NCI-H2081 (cell line): ENCODE measurements at places on chromosomes 11 and 22.

DNA sequence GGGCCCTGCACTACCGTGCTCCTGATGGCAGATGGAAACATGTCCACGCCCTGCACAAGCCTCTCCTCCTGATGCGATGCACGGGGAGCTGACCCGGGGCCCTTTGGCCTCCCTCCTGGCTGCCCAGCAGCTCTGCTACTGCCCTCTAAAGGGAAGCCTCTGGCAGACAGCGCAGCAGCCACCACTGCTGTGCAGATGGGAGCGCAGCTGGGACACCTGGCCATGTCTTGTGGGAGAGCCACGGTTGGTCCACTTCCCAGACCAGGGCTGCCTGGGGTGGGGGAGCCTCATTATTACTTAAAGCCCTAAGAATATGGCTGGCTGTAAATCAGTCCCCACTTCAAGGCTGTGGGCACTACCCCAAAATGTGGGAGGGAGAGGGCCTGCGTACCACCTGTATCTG lies 38.3 kb downstream of the TBX1 start:
- DNase-seq: no peak

- no peak for DNase-seq
These were observed 240.5 kb upstream of the FAT3 start for GRCh38 chr11:91984033-91984584.

- no peak for DNase-seq
These were observed 519.5 kb upstream of the LRRC4C start for GRCh38 chr11:41978945-41979344.

DNA sequence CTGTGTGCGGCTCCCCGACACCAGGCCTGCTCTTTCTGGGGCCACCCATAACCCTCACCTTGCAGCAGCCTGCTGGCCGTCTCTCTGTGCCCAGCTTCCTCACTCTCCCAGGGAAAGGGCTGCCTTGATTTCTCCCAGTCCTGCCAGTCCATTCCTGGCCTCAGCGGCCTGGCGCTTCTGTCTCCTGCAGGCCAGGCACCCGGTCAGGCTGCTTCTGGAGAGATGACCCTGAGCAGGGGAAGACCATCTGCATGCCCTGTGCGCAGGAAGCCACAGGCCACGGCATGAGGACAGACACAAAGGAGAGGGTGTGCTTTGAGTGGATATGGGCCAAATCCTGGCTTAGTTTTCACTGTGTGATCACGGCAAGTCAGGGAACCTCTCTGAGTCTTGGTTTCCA lies 86.2 kb downstream of the TSPAN18 start:
- no peak for DNase-seq

GRCh38 chr11:84290647-84291046 lies 1004.5 kb upstream of the CCDC90B start:
- no peak for DNase-seq

GRCh38 chr11:117068303-117068860 lies 29.8 kb downstream of the SIK3 start:
- DNase-seq: no peak

DNA sequence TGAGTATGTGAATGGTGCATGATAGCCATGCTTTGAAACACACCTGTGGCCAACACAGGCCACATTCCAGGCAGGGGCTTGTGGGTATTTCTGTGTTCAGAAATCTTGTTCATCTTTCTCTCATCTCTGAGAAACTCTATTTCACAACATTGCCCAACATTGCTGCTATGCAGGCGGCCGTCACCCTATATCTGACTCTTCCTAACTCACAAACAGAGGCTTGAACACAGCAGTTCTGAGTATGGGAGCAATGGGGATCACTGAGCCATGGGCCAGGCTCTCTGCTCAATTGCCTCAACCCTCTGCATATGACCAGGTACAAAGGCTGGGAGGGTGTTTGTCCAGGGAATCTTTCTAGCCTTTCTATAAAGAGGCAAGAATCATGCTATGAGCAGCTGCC lies 259.9 kb downstream of the BUD13 start:
- DNase-seq: no peak

DNA sequence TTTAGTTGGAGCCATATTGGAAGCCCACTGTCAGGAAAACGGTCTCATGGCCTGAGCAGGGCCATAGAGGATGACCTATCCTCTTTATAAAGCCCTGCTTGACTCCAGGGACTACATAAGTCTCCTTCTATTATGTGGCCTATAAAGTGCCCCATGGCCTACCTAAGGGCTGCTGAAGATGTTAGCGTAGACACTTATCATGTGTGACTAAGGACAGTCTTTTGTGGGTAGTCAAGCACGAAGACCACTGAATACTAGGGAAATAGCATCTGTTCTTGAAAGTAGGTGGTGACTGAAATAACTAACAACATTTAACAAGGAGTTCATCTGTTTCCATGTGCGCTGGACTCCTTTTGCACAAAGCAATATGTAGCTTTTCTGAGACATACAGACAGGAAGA lies 117.1 kb downstream of the SWAP70 start:
- DNase-seq: no peak

- no peak for DNase-seq
These were observed 108.0 kb upstream of the ANO1 start for GRCh38 chr11:69969890-69970784.

GRCh38 chr11:13782390-13783075 lies 114.1 kb downstream of the FAR1 start:
- DNase-seq: no peak

GRCh38 chr11:10243896-10244575 lies 50.0 kb downstream of the SBF2 start:
- DNase-seq: no peak

DNA sequence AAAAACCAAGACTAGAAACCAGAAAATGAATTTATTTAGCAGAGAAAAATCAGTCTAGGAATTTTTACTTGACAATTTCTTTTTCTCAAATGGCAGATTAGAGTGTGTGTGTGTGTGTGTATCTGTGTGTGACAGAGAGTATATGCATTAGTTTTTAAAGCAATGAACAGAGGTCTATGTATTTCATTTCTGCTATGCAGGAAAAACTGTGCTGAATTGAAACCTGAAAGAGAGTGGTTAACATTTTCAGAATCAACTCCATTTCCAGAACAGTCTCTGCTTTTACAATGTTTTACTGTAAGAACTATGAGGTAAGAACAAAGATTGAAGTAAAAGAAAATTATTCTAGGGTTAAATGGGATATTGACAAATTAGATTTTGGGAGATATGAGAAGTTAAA lies 114.8 kb downstream of the GRM5 start:
- DNase-seq: no peak

DNA sequence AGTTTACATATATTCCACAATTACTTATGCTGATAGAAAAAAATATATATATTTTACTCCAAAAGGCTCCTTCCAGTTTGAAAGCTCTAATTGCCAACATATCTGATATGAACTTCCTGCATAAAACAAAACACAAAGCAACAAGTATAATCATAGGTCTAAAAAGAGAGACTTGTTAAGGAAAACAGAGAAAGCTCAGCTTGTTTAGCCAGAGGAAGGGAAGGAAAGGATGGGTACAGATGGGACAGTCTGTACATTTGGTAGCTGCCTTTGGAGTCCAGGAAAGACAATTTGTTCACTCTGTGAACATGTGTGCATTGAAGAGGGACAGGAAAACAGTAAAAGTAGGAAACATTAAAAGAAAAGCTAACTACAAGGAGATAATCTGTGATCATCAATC lies 45.7 kb upstream of the AKIP1 start:
- no peak for DNase-seq

- no peak for DNase-seq
These were observed 18.6 kb downstream of the CREB3L1 start for GRCh38 chr11:46296059-46296527.

- no peak for DNase-seq
These were observed 64.4 kb downstream of the CD82 start for GRCh38 chr11:44629732-44630345.

DNA sequence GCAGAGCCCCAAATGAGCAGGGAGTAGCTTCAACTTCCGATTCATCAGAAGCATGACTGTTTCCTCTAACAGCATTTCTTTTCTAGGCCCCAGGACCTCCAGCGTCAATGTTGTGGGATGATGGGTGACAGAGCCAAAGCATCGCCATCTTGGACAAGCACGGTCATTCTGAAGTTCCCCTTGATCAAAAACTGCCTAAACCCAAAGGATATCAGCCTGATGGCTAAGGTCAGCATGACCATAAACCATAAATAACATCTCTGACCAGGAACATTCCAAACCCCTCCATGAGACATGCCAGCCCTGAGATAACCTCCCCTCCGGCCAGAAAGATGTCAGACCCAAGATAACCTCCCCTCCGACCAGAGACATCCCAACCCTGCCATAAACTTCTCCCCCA lies 28.8 kb upstream of the TREH start:
- DNase-seq: no peak

DNA sequence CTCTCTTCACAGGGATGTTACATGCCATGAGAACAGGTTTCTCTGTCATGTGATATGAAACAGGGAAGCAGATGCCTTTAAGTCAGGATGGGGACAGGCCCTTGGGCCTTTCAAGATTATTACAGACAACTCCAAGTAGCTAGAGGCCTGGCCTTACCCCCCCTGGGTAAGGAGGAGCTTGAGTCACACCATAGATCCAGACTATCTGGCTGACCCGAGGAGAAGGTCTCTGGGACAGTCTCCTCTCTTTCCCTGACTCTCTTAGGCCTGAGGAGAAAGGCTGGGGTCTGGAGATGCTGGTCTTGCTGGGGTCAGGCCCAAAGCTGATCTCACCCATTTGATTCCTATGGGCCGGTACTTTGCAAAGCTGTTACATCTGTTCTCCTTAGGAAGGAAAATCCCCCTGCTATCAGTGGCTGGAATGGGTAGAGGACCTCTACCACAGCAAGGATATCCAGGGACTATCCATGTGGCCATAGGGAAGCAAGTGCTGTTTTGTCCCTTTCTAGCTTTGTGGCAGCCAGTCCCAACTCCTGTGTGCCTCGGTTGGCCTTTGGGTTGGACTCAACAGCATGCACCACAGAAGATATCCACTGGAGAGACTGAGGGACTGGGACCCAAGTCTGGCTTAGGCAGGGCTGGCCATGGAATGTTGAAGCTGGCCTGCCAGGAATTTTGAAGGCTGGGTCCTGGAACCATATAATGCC lies 25.2 kb downstream of the RELT start:
- no peak for DNase-seq

DNA sequence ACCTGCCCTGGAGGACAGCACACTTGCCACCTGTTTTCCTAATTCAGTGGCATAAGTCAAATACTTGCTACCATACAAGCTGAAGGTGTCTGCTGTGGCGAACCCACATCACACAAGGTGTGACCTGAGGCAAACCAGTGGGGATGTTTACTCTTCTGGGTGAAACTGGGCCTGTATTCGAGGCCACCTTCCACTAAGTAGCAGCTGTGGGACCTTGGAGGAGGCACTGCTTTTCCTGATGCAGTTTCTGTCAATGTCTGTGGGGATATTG lies 927.4 kb downstream of the BRD1 start:
- no peak for DNase-seq

GRCh38 chr22:36682811-36683210 lies 20.7 kb downstream of the CACNG2 start:
- DNase-seq: no peak

- DNase-seq: no peak
These were observed 16.2 kb upstream of the ME3 start for GRCh38 chr11:86688398-86689179.

GRCh38 chr11:121763526-121763925 lies 310.8 kb upstream of the SORL1-AS1 start:
- no peak for DNase-seq

DNA sequence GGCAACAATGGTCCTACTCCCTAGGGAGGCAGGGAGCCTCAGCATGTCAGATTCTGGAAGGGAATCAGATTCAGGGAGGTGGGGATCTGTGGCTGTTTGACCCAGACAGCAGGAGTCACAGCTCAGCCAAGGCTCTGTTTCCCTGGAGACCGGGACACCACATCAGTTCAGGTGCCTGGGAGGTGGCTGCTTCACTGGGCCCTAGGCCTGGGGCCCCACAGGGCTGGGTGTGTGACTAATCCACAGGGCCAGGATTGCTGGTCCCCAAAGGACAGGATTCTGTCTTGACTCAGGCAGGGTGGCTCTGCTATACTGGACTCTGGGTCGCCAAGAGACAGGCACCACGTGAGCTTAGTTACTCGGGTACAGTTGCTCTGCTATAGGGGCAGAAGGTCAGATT lies 3.5 kb upstream of the OR5AN1 start:
- DNase-seq: no peak

DNA sequence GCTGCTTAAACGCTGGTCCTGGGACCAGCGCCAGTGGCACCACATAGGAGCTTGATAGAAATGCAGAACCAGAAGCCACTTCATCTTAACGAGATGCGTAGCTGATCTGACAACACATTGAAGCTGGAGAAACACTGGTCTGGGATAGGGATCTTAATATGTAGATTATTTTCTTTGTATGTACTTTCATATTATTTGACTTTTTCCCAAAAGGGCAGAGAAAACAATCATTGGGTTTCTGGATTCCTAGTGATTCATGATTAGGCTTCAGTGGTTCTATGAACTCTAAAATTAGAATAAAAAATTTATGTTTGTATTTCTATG lies 12.3 kb downstream of the MPEG1 start:
- no peak for DNase-seq

- DNase-seq: no peak
These were observed 250.0 kb downstream of the DYNC2H1 start for GRCh38 chr11:103359216-103359615.

- no peak for DNase-seq
These were observed 36.5 kb upstream of the DNAJB13 start for GRCh38 chr11:73914284-73914683.

GRCh38 chr11:64036087-64037026 lies 626 bp downstream of the FLRT1 start:
- DNase-seq: peak; percentile 33

- no peak for DNase-seq
These were observed 86.3 kb upstream of the PRR5 start for GRCh38 chr22:44615602-44616180.

- no peak for DNase-seq
These were observed 17.1 kb downstream of the OVOL1 start for GRCh38 chr11:65803797-65804492.

- no peak for DNase-seq
These were observed 406.5 kb upstream of the B3GAT1 start for GRCh38 chr11:134818516-134818915.

- DNase-seq: no peak
These were observed 560.9 kb upstream of the ANO5 start for GRCh38 chr11:21631991-21632390.

- DNase-seq: no peak
These were observed 52.4 kb downstream of the UBASH3B start for GRCh38 chr11:122707901-122708300.

DNA sequence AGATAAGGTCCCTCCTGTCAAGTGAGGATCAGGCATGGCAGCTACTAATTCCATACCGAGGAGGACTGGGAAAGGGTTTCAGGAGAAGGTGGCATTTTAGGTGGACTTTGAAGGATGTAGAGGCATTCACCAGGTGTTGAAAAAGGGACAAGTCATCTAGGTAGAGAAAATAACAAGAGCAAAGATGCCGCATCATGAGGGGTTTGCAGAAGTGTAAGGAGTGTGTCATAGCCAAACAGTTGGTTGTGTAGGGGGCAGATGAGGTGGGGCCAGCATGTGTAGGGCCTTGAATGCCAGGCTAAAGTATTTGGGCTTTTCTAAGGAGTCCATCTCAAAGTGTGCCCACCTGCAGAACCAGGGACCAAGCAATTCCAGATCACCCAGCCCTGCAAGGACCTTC lies 11.6 kb upstream of the LRRC32 start:
- no peak for DNase-seq

GRCh38 chr11:117826190-117826570 lies 1.6 kb upstream of the FXYD2 start:
- no peak for DNase-seq
